ENCODE measurements at places on chromosomes 5 and 9.

GRCh38 chr9:130463763-130464745 is 19.3 kb downstream of the ASS1 start:
- DNase-seq, result no peak

DNA sequence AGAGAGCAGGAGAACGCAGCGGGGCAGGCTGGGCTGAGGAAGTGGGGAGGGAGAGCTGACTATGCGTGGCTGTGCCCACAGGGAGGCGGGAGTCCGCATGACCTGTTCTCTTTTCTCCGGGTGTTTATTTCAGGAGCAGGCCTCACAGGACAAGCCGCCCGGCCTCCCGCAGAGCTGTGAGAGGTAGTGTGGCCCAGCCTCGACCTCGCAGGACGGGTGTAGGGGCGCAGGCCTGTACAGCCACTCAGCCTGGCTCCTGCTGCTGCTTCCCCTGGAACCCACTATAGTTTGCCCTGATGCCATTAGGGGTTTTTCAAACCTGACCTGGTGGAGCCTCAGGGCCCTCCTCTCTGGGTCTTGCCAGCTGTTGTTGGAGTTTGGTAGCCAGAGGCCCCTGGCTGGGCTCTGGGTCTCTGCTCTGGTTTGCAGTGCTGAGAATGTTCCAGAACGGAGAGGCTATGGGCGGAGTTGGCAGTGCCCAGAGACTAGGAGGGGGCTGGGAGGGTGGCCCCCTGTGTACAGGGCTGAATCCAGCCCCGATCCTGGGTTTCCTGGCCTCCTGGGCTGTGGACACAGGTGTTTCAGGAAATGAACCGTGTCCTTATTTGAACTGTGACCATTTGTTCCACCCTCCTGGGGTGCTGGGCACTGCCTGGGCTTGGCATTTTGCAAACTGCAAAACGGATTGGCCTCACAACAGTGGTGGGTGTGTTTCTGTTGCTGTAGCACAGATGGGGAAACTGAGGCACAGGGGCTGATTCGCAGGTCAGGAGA is 78.8 kb downstream of the WNK2 start:
- no peak for DNase-seq

DNA sequence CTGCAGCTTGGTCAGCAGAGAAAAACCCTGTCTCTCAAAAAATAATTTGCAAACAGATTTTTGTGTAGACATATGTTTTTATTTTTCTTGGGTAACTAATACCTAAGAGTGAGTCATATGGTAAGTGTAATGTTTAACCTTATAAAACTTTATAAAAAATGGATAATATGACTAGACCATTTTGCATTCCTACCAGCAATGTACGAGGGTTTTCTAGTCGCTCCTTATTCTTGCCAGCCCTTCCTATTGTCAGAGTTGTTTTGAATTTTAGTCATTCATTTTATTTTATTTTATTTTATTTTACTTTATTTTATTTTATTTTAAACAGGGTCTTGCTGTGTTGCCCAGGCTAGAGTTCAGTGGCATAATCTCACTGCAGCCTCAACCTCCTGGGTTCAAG is 37.8 kb downstream of the RABGAP1 start:
- no peak for DNase-seq

- DNase-seq, result no peak
Measured at GRCh38 chr9:19781240-19781639, 7.6 kb downstream of the SLC24A2 start.

DNA sequence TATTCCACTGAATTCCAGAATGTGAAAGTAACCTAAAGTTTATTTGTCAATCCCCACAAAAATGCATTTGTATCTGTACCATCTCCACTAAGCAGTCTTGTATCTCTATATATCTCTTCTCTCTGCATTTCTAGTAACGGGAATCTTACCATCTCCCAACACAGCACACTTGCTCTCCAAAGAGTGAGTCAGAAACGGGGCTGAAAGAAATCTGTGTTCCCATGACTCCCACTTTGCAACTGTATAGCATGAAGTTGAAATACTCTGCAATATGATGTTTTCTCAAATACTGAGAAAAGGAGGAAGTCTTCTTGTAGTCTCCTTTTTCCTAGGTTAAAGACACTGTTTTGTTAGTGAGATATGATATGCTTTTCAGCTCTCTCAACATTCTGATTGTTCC is 848.8 kb upstream of the ACO1 start:
- DNase-seq, result no peak

GRCh38 chr5:41270423-41271251 is 57.3 kb upstream of the C6 start:
- peak; percentile 48 for DNase-seq

- DNase-seq, result no peak
Measured at GRCh38 chr5:10091701-10092100, 158.0 kb downstream of the ATPSCKMT start.

DNA sequence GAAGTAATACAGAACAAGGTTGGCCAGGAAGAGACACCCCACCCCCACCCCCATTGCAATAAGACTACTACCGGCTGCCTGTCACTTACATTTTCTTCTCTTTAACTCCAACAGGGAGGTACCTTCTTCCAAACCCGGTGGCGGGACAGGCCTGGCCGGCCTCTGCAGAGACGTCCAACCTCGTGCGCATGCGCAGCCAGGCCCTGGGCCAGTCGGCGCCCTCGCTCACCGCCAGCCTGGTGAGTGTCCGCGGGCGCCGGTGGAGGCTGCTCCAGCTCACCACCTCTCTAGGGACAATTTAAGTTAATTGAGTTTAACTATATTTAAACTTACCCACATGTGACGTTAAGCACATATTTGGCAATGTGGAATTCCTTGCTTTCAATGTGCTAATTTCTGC is 192.4 kb downstream of the MAST4 start:
- no peak for DNase-seq

DNA sequence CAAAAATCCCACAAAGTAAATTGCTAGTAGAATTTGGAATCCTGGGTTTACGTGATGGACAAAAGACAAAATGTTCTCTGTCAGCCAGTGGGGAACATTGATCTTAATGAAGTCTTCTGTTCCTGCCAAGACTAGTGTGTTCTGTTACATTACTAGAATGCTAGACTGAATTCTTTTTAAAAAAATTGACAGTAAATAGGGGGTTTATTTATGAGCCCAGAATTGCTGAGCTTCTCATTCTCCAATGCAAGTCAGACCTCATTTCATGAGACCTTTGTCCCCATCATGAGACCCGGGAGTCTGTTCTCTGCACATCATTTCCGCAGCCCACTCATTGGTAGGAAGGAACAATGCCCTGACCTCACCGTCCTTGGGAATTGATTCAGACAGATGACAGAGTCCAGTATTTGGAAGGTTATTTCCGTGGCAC is 173.8 kb upstream of the OTULINL start:
- DNase-seq, result no peak

DNA sequence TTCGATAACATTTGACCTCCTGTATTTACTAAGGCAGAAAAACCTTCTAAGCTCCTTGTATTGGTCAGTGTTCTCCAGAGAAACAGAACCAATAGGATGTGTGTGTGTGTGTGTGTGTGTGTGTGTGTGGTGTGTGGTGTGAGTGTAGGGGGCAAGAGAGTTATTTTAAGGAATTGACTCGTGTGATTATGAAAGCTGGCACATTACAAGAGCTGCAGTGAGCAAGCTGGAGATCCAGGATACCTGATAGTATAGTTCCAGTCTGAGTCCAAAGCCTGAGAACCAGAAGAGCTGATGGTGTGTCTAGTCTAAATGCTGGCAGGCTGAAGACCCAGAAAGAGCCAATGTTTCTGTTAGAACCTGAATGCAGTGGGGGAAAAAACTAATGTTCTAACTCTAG is 21.2 kb upstream of the PIK3R1 start:
- no peak for DNase-seq

DNA sequence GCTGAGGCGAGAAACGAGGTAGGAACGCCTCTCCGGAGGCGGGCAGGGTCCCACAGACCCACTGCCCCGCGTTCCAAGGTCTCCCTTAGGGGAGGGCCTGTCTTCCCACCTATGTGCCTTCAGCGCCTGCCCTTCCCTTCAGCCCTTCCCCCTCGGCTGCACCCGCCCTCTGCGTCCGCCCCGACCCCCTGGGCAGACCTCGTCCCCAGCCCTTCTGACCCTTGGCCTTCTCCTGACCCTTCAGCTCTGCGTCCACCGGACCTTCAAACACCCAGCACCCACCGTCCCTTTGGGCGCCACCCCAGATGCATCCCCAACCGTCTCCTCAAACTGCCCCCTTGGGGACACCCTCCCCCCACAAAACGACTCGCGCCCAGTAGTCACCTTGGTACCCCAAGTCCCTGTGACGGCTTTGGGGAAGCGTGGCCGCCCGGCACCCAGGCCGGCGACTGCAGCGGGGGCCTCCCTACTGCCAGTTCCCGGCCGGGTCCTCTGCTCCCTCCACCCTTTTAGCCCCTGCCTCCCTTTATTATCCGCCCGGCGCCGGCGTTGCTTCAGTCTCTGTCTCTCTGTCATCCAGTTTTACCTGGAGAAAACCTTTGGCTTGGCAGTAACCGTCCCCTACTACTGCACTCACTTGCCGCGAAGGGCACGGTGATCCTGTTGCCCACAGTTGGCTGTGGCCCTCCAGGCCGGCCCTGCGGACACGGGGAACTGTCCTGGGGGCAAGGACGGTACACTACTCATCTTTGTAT is 421 bp downstream of the RUSC2 start:
- peak; percentile 17 for DNase-seq
